ENCODE measurements at places on chromosomes 3 and 15.

DNA sequence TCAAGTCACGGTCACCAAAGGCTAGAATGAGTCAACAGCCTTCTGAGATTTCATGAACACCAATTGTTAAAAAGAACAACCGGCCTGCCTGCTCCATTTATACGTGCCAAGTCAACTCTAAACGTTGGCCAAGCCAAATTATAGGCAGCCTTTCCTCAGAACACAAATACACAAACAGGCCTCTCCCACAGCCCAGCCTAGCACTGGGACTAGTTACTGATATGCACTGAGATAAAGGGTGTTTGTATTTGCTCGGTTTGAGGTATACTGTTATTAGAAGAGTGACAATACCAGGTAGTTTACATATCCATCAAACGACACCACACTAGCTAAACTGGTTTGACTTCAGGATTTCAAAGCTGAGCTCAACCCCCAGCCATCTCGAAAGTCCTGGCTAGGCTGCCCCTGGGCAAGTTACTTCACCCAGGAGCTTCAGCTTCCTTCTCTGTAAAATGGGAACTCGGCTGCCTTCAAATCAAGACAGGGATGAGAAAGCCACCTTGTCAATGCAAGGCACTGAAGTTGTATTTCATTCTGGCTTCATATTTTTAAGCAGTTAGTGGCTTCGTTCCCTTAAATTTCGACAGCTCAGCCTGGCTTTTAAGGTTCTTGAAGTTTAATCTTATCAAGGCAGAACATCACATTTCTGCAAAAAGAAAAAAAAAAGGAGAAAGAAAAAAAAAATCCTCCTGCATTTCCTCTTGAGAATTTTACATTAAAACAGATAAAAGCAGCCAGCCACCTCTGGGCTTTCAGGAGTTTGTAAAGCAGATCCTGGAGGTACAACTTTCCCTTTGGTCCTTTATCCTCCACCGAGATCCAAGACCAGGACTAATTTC lies 4.0 kb downstream of the TLE3 start:
- no peak for DNase-seq

GRCh38 chr15:42155546-42156242 lies 742 bp downstream of the PLA2G4F start:
- no peak for DNase-seq

GRCh38 chr3:47908744-47909143 lies 105.8 kb downstream of the DHX30 start:
- no peak for DNase-seq

DNA sequence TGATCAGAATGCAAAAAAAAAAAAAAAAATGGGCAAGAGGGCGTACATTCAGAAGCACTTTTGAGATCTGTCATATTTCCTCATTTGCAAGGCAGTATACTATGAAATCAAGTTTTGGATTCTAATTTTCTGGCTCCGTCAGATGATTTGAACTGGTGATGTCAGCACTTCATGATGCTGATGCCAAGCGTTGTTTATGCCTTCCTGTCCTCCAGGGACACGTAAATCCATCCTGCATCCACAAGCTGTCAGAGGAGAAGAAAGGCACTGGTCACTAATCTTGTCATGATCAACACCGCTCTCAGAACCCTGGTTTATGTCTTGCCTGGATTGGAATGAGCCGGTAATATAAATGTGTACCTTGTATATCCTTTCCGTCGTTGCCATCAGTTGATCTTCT lies 152.1 kb upstream of the EPHA3 start:
- DNase-seq, result no peak

- no peak for DNase-seq
Observed at GRCh38 chr15:91548549-91548948, 305.0 kb upstream of the SLCO3A1 start.

DNA sequence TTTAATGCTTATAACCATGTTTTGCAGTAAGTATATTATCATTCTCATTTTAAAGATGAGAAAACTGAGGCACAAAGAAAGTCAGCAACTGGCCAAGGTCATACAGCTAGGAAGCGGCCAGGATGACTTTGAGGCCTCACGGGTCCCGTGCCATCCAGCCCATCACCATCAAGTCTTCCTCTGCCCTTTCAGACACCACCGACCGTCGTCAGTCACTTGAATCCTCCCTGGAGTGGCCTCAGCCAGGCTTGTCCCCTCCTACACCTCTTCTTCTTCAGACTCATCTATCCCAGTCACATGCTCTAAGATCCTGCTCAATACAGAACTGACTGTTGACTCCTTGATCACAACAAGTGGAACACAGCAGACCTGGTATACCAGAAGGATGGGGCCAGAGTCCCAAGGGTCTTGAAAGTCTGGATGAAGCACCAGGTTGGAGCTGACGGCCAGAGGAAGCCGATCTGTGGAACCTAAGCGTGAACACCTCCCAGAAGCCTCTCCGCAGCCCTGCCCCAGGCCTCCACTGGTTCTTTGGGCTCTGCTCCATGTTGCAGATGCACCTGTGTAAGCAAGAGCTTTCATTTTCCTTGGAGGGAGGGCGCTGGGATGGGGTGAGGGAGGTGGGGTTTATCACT lies 22.1 kb downstream of the ITGA11 start:
- DNase-seq, result no peak

GRCh38 chr15:67997996-67998395 lies 56.1 kb upstream of the PIAS1 start:
- no peak for DNase-seq

GRCh38 chr3:194938845-194939531 lies 253.3 kb downstream of the FAM43A start:
- DNase-seq, result no peak

DNA sequence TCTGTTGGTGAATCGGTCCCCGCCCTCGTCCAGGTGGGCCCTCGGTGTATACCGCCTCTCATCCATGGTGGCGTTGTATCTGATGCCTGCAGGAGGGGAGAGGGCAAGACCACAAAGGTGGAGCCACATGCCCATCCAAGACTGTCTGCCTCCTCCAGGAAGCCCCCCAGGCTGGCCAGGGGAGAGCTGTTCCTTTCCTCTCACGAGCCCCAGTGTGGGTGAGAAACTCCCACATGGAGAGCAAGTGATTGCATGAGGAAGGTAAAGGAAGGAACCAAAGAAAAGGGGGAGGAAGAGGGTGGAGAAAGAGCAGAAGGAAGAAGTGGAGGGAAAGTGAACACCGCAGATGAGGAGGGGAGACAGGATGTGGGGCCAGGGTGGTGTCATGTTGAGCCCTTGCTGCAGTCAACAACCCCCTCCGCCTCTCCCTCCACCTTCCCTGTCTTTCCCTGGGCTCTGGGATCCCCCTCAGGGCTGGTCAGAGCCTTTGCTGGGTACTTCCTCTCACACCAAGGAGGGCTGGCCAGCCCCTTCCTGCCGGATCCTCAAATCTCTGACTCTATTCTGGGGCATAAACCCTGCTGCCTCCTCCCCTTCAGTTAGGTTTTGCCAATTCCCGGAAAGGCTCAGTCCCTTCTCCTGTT lies 49.3 kb downstream of the FEM1B start:
- no peak for DNase-seq

DNA sequence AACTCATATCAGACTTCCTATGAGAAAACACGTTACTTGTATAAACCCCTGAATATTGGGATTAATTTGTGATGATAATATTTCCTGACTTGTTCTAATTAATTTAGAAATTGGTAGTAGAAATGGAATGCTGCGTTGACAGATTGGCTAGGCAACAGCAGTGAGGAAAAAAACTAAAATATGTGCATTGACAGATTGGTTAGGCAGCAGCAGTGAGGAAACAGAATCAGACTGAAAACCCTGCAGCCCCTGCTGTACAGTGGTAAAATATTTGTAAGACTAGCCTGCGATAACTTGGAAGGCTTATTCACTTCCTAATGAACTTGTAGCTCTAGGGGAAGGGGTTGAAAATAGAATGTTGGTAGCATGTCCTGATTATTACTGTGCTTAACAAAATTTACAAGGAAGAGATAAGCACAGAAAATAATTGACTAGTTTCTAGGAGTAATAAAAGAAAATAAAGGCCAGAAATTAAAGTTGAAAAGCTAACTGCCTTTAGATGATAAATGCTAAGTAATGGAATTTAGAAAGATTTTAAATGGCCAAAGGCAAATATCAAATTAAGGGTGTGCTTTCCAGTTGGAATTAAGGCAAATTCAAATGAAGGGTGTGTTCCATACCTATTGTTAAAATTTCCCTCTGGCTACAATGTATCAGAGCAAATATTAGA lies 29.9 kb upstream of the IL16 start:
- DNase-seq, result no peak

GRCh38 chr3:156630773-156631093 lies 43.7 kb upstream of the TIPARP start:
- no peak for DNase-seq
